ENCODE measurements at places on chromosomes 1 and 21.

GRCh38 chr1:96538883-96539282 lies 182.7 kb upstream of the PTBP2 start:
- DNase-seq: peak; percentile 90

DNA sequence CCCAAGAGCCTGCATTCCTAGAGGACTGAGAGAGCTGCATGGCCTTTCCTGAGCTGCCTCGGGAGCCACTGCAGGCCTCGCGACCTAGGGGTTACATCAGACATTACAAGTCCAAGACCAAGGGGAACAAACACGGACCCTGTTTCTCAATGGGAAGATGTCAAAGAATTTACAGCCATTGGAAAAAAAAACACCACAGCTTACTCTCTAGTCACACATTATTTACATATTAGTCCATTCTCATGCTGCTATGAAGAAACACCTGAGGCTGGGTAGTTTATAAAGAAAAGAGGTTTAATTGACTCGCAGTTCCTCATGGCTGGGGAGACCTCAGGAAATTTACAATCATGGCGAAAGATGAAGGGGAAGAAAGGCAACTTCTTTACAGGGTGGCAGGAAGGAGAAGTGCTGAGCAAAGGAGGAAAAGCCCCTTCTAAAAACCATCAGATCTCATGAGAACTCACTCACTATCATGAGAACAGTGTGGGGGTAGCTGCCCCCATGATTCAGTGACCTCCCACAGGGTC lies 8.4 kb upstream of the PRMT2 start:
- no peak for DNase-seq

DNA sequence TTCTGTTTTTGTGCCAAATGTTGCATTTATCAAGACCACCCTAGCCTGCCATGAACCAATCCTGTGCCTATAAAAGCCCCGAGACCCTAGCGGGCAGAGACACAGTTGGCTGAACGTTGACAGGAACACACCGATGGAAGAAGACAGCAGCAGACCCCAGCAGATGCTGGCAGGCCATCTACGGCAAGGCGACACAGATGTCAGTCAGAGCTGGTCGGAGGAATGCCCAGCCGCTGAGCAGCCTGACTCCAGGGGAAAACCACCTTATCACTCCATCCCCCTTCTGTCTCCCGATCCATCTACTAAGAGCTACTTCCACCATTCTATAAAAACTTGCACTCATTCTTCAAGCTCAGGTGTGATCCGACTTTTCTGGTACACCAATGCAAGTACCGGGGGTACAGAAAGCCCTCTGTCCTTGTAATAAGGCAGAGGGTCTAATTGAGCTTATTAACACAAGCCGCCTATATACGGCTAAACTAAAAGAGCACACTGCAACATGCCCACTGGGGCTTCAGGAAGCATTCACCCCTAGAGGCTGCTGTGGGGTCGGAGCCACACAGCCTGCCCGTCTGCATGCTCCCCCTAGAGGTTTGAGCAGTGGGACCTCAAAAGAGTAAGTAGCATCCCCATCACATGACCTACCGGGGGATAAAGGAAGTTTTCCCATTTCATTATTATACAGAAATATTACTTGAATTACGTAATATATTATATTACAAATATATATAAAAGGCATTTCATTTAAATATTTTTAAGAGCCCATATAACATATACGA lies 1156.3 kb upstream of the B3GALT2 start:
- DNase-seq: no peak

DNA sequence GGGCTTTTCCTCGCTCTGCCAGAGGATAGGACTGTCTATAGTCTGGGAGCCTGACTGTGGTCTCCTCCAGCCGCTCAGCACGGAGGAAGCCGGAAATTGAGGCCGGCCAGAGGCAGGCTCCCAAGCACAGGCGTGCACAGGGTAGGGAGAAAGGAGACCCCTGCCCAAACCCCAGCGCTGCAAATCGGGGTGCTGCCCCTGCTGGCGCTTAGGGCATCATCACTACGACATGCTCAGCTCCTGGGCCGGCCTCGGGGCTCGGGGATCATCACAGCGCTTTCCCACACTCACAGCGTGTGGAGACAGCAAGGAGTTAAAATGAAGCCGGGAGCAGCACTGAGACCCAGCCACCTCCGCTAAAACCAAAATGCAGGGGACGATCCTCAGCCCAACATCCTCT lies 62.8 kb upstream of the ARHGEF16 start:
- no peak for DNase-seq

GRCh38 chr21:34928637-34929036 lies 120.5 kb downstream of the RUNX1 start:
- DNase-seq: no peak

DNA sequence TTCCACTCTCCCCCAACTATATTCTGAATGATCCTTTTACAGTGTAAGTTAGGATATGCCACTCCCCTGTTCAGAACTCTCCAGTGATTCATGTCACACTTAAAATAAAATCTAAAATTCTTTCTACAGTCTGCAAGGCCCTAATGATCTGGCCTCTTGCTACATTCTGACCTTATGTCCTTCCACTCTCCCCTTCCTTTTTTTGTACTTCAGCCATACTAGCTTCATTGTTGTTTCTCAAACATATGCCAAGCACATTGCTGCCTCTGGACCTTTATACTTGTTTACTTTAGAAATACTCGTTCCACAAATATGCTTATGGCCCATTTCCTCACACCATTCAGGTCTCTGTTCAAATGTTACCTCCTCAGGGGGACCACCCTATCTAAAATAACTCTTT lies 14.8 kb upstream of the PSMA5 start:
- peak; percentile 31 for DNase-seq

Data from HS-5 (cell line).